Breast epithelium (tissue), 4 donors: ENCODE measurements at places on chromosomes 3 and 15. TPM values are rescaled to one million over a fixed set of nuclear protein-coding genes. Genes with fewer than 3 reads are reported as not detected.

The WDR53 gene
- 4.9 TPM for total RNA-seq

DNA sequence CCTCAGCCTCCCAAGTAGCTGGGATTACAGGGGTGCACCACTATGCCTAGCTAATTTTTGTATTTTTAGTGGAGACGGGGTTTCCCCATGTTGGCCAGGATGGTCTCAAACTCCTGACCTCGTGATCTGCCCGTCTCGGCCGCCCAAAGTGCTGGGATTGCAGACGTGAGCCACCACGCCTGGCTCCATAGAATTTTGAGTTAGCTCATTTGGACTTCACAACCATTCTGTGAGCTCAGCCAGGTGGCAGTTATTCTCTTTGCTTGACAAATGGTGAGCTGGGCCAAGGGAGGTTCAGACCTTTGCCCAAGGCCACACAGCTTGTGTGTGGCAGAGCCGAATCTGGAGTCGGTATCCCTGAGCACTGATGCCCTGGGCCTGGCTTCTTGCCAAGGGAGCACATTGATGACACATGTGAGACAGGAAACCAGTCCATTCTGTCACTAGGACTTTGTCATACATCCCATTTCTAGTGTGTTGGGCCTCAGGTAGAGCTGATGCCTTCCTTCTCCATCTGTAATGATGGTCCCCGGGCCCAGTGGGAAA lies 17.6 kb downstream of the PODXL2 start:
- H3K27ac ChIP-seq = no peak overlapping the region
- H3K4me3 ChIP-seq = no peak overlapping the region
- no peaks in the 10 kb centered on the region for H3K27me3 ChIP-seq
- no peaks in the 10 kb centered on the region for H3K36me3 ChIP-seq
- no peak for DNase-seq
- H3K4me1 ChIP-seq = no peaks in the 10 kb centered on the region

GRCh38 chr15:85044894-85045293 lies 63.2 kb downstream of the PDE8A start:
- DNase-seq = no peak
- no peak overlapping the region for H3K4me3 ChIP-seq
- no peaks in the 10 kb centered on the region for H3K27me3 ChIP-seq

The HTR3E gene
- not detected for total RNA-seq

- no peaks in the 10 kb centered on the region for H3K4me1 ChIP-seq
- no peaks in the 10 kb centered on the region for H3K27me3 ChIP-seq
- no peak overlapping the region for H3K27ac ChIP-seq
- no peak for DNase-seq
- no peak overlapping the region for H3K4me3 ChIP-seq
Observed at GRCh38 chr15:95922431-95922830, 408.1 kb upstream of the NR2F2 start.

GRCh38 chr3:134640872-134641470 lies 9.9 kb downstream of the KY start:
- no peak overlapping the region for H3K27ac ChIP-seq
- H3K4me3 ChIP-seq = no peak overlapping the region
- no peaks in the 10 kb centered on the region for H3K27me3 ChIP-seq

DNA sequence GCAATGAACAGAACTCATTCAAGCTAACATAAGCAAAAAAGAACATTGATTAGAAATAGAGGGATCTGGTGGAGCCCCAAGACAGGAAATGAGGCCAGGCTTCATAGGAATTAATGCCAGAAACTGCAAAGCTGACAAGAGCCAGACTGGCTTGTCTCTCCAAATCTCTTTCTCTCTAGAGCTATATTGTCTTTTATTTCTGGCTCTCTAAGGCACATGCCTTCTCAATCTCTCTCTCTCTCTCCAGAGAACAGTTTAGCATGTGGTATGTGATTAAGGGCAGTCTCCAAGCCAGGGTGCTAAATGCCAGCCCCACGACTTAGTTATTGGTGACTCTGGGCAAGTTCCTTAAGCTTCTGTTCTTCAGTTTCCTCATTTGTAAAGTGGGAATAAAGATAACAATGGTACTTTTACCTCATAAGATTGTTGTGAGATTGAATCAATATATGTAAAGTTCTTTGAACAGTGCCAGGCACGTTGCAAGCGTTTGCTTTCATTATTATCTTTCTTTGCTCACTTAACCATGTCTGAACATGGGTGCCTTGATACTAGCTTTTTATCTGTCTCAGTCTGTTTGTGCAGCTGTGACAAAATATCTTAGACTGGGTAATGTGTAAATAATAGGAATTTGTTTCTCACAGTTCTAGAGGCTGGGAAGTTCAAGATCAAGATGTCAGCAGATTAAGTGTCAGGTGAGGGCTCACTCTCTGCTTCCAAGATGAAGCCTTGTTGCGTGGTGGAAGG lies 123.2 kb downstream of the BDH1 start:
- no peak for DNase-seq
- no peaks in the 10 kb centered on the region for H3K36me3 ChIP-seq
- H3K4me3 ChIP-seq = no peak overlapping the region
- no peaks in the 10 kb centered on the region for H3K27me3 ChIP-seq

- H3K4me3 ChIP-seq = no peak overlapping the region
- no peaks in the 10 kb centered on the region for H3K4me1 ChIP-seq
- DNase-seq = no peak
- H3K27ac ChIP-seq = no peak overlapping the region
- H3K36me3 ChIP-seq = no peaks in the 10 kb centered on the region
- H3K27me3 ChIP-seq = no peaks in the 10 kb centered on the region
Observed at GRCh38 chr3:9091486-9092235, 128.4 kb upstream of the RAD18 start.

GRCh38 chr3:162605651-162606204 lies 1109.1 kb downstream of the OTOL1 start:
- H3K4me3 ChIP-seq = no peak overlapping the region
- H3K4me1 ChIP-seq = no peaks in the 10 kb centered on the region
- DNase-seq = no peak
- H3K27ac ChIP-seq = no peak overlapping the region
- peaks cover 9% of the 10 kb centered on the region for H3K36me3 ChIP-seq

DNA sequence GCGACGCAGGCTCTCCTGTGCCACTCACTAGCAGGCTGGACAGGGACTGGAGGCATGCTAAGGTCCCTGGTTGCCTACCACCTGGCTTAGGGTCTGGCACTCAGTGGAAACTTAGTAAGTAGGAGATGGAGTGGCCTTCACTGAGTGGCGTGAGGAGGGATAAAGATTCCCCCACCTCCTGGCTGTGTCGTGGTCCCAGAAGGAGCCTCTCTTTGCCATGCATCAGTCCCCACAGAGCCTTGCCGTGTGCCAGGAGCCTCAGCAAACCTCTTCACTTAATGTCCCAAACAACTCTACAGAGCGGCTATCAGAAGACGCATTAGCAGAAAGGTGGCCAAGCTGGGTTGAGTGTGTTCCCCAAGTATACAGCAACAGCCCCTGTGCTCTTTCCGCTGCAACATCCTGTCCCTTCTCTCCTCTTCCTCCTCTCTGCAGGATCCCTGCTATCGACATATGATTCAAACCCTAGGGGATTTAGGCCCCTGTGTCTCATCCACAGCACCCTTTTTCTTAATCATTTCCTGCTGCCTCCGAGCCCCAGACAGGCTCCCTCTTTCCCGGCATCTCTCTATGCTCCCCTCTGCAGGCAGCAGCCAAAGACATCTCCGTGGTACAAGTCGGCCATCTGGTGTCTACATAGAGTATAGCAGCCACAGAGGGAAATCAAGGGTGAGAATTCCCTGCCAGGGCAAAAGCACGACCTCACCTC lies 66.7 kb downstream of the SLC6A1 start:
- H3K27ac ChIP-seq = no peak overlapping the region
- H3K4me1 ChIP-seq = peaks cover 3% of the 10 kb centered on the region
- H3K27me3 ChIP-seq = peaks cover 28% of the 10 kb centered on the region

DNA sequence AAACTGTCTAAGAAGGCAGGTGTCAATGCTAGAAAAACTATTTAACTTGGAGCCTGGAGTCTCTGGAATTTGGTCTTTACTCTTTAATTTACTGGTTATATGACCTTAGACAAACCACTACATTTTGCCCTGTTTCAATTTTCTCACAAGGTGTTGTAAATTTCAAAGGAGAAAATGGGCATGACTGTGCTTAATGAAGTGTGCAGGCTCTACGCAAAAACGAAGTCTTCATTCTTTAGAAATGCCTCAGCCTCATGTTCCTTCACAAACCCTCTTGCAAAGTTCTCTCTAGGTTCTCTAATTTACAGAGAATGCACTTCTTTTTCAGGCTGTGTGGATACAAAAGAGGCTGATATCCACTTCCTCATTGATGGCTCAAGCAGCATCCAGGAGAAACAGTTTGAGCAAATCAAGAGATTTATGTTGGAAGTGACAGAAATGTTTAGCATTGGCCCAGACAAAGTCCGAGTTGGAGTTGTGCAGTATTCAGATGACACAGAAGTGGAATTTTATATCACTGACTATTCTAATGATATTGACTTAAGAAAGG lies 39.1 kb downstream of the COL6A5 start:
- H3K27me3 ChIP-seq = no peaks in the 10 kb centered on the region
- H3K4me3 ChIP-seq = no peak overlapping the region
- H3K36me3 ChIP-seq = no peaks in the 10 kb centered on the region
- no peak for DNase-seq
- no peak overlapping the region for H3K27ac ChIP-seq

DNA sequence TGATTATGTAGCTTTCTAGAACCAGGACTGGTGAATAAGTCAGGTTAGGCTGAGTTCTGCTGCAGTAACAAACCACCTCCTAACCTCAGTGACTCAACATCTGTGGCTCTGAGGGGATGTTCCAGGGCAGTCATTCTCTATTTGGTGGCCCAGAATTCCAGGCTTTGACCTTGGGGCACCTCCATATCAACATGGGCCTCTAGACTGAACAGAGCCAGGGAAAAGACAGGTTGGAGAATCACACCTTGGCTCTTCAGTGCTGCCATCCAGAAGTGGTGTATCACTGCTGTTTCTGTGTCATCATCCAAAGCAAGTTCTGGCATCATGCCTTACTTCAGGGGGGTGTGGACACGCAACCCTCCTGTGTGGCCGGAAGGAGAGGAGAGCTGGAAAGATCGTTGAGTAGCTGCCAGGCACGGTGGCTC lies 15.3 kb downstream of the ZBTB47 start:
- no peak for DNase-seq
- no peaks in the 10 kb centered on the region for H3K27me3 ChIP-seq

The CIDEC gene
- total RNA-seq = 153 TPM

The ZBED2 gene
- total RNA-seq = not detected

GRCh38 chr3:94185753-94186152 lies 122.9 kb downstream of the NSUN3 start:
- no peak overlapping the region for H3K4me3 ChIP-seq
- no peaks in the 10 kb centered on the region for H3K27me3 ChIP-seq
- no peak overlapping the region for H3K27ac ChIP-seq
- no peaks in the 10 kb centered on the region for H3K4me1 ChIP-seq
- DNase-seq = no peak
- no peaks in the 10 kb centered on the region for H3K36me3 ChIP-seq

The MGA gene
- total RNA-seq = 37.8 TPM

- H3K36me3 ChIP-seq = no peaks in the 10 kb centered on the region
- H3K4me1 ChIP-seq = no peaks in the 10 kb centered on the region
- no peak overlapping the region for H3K27ac ChIP-seq
- no peak overlapping the region for H3K4me3 ChIP-seq
- no peak for DNase-seq
- H3K27me3 ChIP-seq = no peaks in the 10 kb centered on the region
Observed at GRCh38 chr3:155070316-155070715, 9.8 kb upstream of the MME start.

- DNase-seq = no peak
- no peak overlapping the region for H3K27ac ChIP-seq
- no peak overlapping the region for H3K4me3 ChIP-seq
- H3K36me3 ChIP-seq = no peaks in the 10 kb centered on the region
- no peaks in the 10 kb centered on the region for H3K27me3 ChIP-seq
- no peaks in the 10 kb centered on the region for H3K4me1 ChIP-seq
Observed at GRCh38 chr15:80442728-80443403, 38.7 kb downstream of the ARNT2 start.

DNA sequence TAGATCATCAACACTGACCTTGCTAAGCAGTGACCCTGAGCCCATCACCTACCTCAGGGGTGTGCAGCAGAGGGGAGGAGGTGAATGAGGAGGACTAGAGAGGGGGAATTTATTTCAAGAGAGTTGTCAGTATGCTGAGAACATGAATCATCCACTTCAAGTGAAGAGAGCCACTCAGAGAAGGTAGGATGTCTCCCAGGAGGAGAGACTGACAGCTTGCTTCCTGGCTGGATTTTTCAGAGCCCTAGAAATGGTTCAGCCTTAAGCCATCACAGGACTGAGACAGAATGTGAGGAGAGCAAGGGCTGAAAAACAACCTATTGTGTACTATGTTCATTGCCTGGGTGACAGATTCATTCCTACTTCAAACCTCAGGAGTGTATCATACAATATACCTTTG lies 34.8 kb downstream of the CCNL1 start:
- no peaks in the 10 kb centered on the region for H3K27me3 ChIP-seq
- no peak overlapping the region for H3K4me3 ChIP-seq
- H3K4me1 ChIP-seq = no peaks in the 10 kb centered on the region
- DNase-seq = no peak
- H3K36me3 ChIP-seq = no peaks in the 10 kb centered on the region
- no peak overlapping the region for H3K27ac ChIP-seq

DNA sequence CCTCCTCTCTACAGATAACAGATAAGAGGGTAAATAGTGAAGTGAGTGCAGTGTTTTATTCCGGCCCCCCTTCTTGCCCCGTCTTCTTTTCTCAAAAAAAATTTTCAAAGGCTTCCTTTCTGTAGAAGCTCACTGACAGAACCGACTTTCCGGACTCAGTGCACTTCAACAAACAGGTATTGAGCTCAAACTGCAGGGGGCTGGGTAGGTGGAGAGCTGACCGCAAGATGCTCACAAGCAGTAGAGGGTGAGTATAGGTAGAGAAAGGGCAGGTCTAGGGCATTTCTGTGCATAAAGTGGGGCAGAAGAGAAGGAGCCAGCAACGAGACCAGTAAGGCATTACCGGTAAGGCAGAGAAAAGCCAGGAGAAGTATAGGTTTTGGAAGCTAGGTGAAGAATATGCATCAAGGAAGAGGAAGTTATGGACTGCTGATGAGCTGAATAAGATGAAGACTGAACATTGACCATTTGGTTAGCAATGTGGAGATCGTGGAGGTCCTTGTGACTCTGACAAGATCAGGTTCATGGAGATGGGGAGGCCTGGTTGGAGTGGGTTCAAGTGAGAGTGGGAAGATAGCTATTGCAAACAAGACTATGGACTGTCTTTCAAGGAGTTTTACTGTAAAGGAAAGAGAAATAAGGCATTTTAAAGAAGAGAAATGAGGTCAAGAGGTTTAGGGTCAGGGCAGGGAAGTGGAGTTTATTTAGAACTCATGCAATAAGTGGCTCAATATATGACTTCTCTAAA lies 97.4 kb downstream of the ST6GAL1 start:
- no peak for DNase-seq
- no peak overlapping the region for H3K27ac ChIP-seq
- no peaks in the 10 kb centered on the region for H3K27me3 ChIP-seq

GRCh38 chr3:128813097-128813496 lies 66.3 kb upstream of the ACAD9 start:
- no peaks in the 10 kb centered on the region for H3K4me1 ChIP-seq
- peaks cover 6% of the 10 kb centered on the region for H3K36me3 ChIP-seq
- H3K27me3 ChIP-seq = no peaks in the 10 kb centered on the region
- H3K4me3 ChIP-seq = no peak overlapping the region
- no peak for DNase-seq

GRCh38 chr15:25065876-25066275 lies 111.1 kb downstream of the SNRPN start:
- no peaks in the 10 kb centered on the region for H3K27me3 ChIP-seq
- no peak for DNase-seq
- no peaks in the 10 kb centered on the region for H3K4me1 ChIP-seq
- H3K4me3 ChIP-seq = no peak overlapping the region
- peaks cover 46% of the 10 kb centered on the region for H3K36me3 ChIP-seq

The ZNF639 gene
- 41.4 TPM for total RNA-seq

The FES gene
- total RNA-seq = 54.7 TPM
